ENCODE measurements at places on chromosomes 13 and 19.
A peak's percentile ranks its signal among the peaks of the same experiment; 100 is the strongest.

- peak; percentile 58 for DNase-seq
These were observed 201.8 kb downstream of the LHFPL6 start for GRCh38 chr13:39401046-39401705.

GRCh38 chr13:23811366-23812062 lies 77.7 kb downstream of the MIPEP start:
- DNase-seq: no peak

GRCh38 chr19:29952646-29953045 lies 10.6 kb downstream of the URI1 start:
- no peak for DNase-seq

GRCh38 chr19:45408121-45408520 lies 1.7 kb downstream of the POLR1G start:
- DNase-seq: no peak

GRCh38 chr19:40355975-40356680 lies 7.6 kb downstream of the PLD3 start:
- DNase-seq: no peak

- DNase-seq: peak; percentile 95
These were observed 19.1 kb upstream of the KCTD4 start for GRCh38 chr13:45219938-45220375.

DNA sequence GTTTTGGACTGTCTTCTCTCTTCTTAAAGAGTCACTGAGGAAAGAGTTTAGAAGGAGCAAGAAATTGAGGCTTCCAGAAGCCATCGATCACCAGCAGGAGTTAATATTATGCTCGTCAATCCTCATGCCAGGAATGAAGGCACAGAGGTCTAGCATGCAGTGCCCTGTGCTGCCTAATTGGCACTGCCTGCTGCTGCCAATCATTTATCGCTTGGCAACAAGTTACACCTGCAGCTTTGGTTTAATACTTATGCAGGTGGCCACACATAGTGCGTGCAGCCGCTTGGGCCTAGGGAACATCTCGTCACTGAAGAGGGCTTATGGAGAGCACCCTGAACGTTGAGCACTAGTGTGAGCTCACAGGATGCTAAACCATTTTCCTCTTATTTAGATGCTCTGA lies 2.7 kb upstream of the SOX1 start:
- DNase-seq: no peak

DNA sequence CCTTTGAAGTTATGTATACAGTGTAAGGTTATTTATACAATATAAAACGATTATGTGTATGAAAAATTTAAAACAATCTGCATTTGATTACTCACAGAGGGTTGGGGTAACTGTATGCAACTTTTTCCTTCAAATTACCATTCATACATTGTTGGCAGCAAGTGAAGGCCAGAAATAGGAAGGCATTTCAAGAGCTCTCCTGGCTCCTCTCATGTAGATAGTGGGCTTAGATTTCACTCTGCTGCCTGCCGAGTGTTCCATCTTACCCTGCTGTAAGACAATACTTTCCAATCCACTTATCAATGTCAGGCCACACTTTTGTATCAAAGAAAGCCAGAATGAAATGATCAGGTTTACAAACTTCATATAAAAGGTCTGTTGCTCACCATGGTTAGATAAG lies 245.2 kb downstream of the DNAJC15 start:
- DNase-seq: no peak

- DNase-seq: peak; percentile 39
These were observed 451 bp upstream of the ICAM5 start for GRCh38 chr19:10289167-10289835.

DNA sequence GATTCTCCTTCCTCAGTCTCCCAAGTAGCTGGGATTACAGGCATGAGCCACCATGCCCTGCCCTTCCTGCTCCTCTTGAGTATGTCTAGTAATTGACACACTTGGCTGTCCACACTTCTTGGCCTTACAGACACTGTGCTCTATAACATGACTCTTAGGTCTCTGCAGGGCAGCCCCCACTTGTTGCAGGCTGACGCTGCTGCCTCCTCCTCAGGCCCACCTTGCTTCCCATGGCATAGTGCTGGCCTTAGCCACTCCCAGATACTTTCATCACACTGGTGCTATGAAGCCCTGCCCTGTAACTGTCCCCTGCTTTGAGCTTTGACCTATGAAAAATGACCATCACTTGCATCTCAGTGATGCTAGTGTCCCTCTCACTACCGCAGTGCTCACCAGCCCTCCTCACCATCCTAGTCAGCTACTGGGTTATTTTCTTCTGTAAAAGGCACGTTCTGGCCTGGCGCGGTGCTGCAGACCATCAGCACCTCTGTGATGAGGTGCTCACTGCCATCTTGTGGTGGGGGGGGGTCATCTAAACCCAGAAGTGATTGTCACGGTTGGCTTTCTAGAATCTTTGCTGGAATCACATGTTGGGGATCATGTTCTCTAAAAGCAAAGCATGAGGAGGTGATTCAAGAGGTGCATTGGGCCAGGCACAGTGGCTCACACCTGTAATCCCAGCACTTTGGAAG lies 9.8 kb downstream of the ERICH4 start:
- no peak for DNase-seq

DNA sequence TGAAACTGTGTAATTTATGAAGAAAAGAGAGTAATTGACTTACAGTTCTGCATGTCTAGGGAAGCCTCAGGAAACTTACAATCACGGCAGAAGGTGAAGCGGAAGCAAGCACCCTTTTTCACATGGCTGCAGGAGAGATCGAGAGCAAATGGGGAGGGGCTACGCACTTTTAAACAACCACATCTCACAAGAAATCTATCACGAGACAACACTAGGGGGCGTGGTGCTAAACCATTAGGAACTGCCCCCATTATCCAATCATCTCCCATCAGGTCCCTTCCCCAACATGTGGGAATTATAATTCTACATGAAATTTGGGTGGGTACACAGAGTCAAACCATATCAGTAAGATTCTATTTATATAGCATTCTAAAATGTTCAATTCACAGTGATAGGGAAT lies 114.8 kb upstream of the TRPC4 start:
- no peak for DNase-seq

DNA sequence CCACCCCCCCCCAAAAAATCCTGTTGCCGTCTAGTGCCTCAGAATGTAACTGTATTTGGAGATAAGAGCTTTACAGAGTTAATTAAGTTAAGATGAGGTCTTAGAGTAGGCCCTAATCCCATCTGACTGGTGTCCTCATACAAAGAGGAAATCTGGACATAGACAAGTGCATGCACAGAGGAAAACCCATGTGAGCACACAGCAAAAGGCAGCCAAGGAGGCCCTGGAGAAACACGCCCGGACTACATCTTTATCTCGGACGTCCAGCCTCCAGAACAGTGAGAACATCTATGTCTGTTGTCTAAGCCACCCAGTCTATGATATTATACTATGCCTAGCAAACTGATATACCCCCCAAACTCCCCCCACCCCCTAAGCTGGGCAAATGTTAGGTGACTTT lies 193.8 kb downstream of the KATNAL1 start:
- no peak for DNase-seq

DNA sequence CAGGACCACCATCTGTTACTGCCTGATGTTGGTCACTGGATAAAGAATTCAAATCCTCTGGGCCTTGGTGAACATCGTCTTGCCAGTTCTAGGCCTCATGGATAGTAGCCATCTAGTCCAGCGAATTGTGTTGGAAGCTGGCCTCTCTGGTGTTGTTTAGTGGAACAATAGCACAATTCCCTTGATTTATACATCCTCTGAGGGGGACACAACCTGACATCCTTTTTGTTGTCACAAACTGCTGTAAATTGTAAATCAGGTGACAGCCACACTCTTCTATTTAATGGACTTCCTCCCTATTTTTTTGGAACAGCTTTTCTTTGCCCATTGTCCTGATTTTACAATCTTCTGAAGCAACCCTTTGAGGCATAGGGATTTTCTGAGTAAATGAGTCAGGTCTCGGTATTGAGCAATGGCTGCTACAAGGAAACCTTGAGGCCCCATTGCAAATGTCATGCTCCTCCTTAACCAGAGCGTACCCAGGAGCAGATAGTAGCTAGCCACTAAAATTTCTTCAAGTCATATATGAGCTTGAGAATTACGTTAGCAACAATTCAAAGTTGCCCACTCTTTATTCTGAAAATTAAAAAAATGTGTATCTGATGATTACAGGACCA lies 263.3 kb downstream of the COG6 start:
- DNase-seq: no peak

DNA sequence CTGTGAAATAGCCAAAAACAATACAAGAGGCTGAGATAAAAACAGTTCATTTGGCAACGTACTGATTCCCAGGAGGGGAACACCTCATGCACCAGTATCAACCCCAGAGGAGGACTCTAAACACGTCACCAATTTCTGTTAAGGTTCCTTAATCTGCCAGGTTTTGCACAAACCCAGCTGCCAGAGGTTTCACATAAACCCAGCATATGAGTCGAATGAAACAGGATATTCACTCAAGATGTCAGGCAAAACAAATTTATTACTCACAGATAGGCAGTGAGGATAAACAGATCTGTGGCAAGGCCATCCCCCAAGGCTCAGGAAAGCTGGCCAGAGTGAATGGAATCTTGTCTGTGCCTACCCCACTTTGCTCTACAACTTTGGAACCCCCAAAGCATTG lies 210.9 kb downstream of the GPC5 start:
- DNase-seq: no peak

DNA sequence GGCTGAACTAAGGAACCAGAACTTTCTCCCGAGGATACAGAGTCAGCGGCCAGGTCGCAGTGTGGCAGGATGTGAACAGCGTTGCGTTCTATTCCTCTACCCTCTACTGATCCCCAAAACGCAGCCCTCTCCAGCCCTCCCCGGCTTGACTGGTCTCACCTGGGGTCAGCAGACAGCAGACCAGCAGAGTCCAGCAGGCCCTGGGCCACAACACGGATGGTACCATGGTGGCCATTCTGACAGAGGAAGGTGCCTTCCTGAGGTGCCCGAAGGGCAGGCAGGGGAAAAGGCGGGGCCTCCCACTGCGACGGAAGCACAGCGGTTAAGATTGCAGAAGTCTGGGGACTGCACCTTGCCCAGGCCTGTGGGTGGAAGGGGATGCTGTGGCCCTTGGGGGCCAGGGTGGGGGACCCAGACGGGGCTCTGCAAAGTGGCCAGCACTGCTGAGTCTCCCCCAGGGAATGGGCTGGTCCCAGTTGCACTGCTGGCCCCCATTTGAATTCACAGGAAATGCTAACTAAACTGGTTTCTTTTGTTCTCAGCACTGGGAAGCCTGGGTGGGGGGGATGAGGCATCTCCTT lies at the start of gene ICAM3:
Gene ICAM3 (minus strand): TSS at position 245 of the 581 bp plus-strand sequence. CDS start 10 bp downstream, at position 235.
- DNase-seq: no peak

DNA sequence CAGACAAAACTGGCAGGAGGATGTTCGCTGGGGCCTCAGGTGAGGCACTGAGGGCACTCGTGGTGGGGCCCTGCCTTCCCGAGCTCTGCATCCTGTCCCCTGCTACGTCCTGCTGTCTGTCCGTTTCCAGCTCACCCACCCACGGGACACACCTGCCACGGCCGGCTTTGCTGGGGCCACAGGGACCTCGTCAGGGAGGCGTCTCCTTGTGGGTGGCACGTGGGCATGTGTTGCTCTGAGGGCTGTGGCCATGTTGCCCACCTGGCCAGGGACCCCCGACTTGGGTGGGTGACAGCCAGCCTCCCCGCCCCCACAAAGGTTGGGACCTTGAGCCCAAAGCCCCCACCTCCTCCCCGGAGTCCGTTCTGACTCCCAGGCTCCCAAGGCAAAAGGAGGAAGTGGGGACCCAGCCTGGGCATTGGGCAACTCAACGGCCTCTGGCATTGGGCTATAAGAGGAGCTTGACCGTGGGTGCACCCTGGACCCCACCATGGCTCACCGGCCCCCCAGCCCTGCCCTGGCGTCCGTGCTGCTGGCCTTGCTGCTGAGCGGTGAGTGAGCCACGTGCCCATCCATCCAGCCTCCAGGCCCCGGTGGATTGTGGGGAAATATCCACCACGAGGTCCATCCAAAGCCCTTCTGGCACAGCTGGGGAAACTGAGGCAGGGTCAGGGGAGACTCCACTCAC lies at the start of gene PRTN3:
Gene PRTN3 (plus strand): TSS at position 481 of the 688 bp plus-strand sequence. CDS start 10 bp downstream, at position 491.
- DNase-seq: no peak

DNA sequence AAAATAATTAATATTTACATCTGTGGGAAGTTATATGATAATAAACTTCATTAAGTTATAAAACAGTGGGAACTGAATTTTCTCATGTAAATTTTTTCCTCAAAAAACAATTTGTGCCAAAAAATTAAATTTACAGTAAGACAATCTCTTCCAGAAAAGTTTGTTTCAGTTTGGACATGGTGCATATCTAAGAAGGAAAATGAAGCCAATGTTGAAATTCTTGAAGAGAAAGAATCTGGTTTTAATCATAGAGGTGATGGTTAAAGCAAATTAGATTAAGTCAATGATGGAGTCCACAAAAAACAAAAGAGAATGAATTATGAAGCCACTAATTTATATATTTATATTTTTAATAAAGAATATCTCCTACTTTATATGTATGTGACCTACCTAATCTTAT lies 457.2 kb upstream of the SLITRK1 start:
- no peak for DNase-seq

Measured in kidney tubule cell (primary cell).